ENCODE measurements at places on chromosomes 3 and 15.
A peak's percentile ranks its signal among the peaks of the same experiment; 100 is the strongest.

DNA sequence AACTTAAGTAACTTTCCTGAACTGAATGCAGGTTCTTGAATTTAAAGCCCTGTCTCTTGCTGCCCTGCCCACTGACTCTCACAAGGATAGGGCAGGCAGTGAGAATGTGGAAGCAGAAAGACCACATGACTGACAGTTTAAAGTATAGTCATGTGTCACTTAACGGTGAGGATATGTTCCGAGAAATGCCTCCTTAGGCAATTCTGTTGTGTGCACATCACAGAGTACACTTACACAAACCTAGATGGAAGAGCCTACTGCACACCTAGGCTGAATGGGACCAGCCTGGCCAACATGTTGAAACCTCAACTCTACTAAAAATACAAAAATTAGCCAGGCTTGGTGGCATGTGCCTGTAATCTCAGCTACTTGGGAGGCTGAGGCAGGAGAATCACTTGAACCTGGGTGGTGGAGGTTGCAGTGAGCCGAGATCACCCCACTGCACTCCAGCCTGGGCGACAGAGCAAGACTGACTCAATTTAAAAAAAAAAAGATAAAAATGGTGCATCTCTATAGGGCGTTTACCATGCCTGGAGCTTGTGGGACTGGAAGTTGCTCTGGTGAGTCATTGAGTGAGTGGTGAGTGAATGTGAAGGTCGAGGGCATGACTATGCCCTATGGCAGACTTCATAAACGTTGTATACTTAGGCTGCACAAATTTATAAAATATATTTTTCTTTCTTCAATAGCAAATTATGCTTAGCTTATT lies 18.9 kb upstream of the COPG1 start:
- DNase-seq, result peak; percentile 44

DNA sequence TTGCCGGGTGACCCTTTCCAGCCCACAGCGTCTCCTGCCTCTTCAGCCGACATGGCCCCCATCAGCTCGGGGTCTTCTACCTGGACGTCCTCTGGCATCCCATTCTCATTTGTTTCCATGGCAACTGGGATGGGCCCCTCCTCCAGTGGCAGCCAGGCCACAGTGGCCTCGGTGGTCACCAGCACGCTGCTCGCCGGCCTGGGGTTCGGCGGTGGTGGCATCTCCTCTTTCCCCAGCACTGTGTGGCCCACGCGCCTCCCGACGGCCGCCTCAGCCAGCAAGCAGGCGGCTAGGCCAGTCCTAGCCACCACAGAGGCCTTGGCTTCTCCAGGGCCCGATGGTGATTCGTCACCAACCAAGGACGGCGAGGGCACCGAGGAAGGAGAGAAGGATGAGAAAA lies 170.2 kb downstream of the FEZF2 start:
- DNase-seq, result no peak

DNA sequence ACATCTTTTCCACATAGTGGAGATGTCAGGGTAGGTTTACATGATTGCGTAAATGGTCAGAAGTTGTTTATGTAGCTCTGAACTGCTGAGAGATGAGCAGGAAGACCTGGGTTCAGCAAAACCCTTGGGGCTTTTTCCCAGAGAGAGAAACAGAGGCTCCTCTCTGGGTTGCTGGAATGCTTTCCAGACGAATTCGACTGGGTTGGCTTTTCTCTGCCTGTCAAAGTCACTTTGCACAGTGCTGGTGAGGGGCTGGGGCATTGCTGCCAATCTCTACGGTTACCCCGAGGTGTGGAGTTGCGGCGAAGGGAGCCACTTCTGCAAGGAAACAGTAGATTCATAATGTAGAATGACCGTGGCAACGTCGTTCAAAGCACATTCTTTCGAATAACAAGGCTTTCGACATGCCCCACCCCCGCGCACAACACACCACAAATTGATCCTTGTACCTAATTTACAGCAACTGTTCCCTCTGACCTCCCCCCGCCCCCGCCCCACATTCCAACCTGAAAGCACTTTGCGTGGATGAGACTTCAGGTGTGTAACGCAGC lies 950 bp upstream of the CNTN4 start:
- DNase-seq, result no peak

DNA sequence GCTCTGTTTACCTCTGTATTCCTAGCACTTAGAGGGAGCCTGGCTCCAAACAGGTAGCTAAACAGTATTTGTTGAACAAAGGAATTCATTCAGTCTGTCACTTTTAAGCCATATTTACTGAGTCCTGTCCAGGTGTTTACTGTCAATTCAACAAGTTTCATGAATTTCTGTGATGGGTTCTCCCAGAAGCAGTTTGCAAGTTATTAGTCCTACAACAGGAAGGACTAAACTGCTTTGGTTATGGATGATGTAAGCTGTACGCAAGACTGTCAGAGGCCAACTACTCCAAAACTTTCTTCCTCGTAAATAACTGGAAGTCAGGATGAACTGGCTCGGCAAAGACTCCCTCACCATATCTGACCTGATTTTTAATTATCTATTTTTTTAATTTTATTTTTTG lies 25.1 kb downstream of the STIMATE start:
- DNase-seq, result no peak

- DNase-seq, result no peak
Observed at GRCh38 chr3:125148836-125149235, 63.7 kb downstream of the SLC12A8 start.

DNA sequence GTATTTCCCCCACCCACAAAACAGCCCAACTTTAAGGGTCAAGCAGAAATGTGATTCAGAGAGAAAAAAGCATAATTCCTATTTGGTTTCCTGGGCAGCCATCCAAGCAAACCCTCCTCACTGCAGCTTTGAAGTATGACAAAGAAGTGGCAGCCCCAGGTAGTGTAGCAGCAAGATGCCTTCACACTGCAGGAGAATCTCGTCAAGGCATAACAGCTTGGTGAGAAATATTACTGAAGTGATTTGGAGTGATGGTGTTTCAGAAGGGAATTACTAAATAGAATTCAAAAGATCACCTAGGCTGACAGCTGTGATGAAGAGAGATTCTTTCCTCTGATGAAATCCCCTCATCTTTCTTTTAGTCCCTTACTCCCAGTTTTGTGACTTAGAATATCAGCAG lies 173.9 kb downstream of the PYDC2 start:
- DNase-seq, result no peak

- no peak for DNase-seq
Observed at GRCh38 chr3:174125267-174125824, 727.8 kb downstream of the NLGN1 start.

GRCh38 chr3:122146466-122146865 lies 37.0 kb upstream of the CASR start:
- DNase-seq, result peak; percentile 44

DNA sequence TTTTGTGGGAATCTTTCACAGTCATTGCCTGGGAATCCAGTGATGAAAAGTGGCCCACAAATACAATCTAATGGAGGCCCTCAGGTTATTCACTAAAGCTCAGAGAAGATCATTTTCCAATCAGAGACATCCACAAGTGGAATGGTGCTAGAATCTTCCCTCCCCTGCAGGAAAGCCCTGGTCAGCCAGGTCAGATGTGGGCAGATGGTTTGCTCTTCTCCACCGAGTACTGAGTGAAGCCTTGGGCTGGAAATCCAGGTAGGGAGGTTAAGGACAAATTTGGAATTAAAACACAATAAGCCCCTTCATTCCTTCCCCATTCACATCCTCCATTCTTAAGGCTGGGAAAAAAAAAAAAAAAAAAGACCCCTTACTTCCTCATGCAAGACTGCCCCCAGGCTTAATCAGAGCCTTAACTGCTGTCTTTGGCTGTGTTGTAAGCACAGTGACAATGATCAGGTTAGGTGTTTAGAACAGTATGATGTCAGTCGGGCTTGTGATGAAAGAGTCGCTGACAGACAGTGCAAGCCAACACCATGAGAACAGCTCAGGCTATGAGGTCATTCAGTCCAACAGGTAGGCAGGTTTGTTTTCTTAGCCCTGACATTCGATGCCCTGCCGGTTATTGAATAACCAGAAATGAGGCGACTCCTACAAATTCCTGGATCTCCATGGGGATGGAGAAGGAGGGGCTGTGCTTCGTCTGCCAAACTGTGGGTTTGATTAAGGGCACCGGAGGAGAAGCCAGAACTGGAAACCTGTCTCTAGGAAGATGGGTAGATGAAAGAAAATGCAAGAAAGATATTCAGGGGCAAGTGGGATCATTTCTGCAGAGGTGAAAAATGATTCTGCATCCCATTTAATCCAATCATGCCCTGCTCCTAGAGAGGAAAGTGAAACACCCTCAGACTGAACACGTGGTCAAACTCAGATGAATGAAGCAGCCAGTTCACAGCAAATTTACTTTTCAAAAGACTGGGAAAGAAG lies 23.5 kb upstream of the HES1 start:
- DNase-seq, result no peak

- no peak for DNase-seq
Observed at GRCh38 chr3:10232137-10232536, 16.1 kb upstream of the TATDN2 start.

DNA sequence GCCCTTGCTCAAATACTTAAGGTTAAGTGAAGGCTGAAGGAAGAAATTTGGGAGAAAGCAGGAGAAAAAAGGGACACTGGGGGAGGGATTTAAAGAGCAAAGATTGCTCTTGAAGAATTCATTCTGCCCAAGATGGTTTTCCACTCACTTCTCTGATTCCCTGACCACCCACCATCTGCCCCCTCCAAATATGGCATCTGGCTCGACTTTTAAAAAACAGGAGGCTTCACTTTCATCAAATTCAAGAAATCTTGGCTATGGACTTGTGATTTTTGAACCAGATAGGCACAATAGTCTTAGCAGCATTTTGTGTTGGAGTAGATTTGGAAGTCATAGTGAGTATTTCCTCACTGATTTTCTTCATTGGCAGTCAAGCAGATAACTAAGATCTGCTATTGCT lies 574.4 kb upstream of the SUCLG2 start:
- DNase-seq, result no peak

- peak; percentile 61 for DNase-seq
Observed at GRCh38 chr15:75606711-75607699, 18.5 kb downstream of the SNUPN start.

DNA sequence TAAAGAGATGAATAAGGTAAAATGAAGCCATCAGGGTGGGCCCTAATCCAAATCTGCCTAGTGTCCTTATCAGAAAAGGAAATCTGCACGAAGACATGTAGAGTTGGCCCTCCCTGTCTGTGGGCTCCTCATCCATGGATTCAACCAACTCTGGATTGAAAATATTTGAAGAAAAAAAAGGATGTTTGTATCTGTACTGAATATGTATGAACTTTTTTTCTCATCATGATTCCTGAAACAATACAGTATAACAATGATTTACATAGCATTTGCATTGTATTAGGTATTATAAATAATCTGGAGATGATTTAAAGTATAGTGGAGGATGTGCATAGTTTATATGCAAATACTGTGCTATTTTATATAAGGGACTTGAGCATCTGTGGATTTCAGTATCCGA lies 59.0 kb upstream of the SMAD6 start:
- DNase-seq, result no peak

GRCh38 chr3:133424937-133425869 lies 25.3 kb downstream of the BFSP2 start:
- DNase-seq, result no peak

- no peak for DNase-seq
Observed at GRCh38 chr15:79474252-79474651, 42.1 kb downstream of the MINAR1 start.

DNA sequence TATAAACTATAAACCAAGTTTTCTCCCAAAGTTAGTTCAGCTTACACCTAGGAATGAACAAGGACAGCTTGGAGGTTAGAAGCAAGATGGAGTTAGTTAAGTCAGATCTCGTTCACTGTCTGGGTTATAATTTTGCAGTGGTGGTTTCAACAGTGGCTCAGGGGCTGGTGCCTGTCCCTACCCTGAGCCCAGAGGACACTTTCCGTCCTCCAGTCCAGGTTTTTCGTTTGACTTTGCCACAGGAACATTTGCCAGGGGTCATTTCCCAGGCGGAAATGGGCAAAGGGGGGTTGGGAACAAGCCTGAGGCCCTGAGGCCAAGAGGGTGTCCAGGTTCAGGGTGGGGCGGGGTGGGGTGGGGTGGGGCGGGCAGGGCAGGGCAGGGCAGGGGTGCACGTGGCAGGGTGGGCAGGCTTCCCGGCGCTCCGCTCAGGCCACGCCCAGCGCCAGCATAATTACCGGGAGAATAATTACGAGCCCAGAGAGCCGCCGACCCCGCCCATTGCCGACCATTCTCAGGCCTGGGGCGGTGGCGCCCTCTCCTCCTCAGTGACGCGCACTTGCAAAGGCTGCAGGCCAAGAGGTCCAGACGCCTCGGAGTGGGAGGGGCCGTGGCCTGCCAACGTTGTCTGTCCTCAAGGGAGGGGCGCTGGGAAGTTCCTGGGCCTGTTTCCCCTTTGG lies 70.4 kb downstream of the KLF13 start:
- DNase-seq, result peak; percentile 4

GRCh38 chr3:112799946-112800345 lies 46.7 kb downstream of the CD200R1L start:
- no peak for DNase-seq

DNA sequence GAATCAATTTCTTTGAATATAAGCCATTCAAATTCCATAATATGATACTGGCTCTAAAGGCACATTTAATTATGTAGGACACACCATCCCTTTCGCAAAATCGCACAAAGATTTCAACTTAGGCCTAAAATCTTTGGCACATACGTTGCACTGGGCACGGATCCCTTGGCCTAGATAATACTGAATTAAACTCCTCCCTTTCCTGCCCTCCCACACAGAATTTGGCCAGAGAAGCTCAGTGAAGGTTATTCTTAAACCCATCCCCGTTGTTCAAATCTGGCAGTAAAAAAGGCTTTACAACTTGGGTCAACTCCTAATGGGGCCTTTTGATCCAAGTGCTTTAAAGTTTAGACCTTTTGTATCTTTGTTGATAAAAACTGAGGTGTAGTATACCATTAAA lies 247.2 kb downstream of the PTPRG start:
- DNase-seq, result no peak

DNA sequence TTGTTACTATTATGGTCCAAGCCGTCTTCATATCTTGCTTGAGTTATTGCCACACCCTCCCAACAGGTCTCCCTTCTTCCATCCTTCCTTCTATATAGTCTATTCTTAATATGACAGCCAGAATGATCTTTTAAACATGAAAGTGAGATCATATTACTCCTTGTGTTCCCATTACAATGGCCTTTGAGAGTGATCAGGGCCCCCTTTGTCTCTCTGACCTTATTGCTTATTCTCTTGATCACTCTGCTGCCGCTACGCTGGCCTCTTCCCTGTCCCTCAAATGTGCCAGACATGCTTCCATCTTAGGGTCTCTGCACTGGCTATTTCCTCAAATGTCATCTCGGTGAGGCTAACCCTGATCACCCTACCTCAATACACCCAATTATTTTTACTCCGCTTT lies 38.1 kb downstream of the UBE2E2 start:
- DNase-seq, result no peak

Measured in activated CD4-positive, alpha-beta T cell treated with anti-CD3 and anti-CD28 coated beads, Interleukin-2, amount 10 ng/mL, durations not matched to agents 7 days and 5 days (primary cell).